ENCODE measurements at places on chromosomes 16 and 17.
A peak's percentile ranks its signal among the peaks of the same experiment; 100 is the strongest.

DNA sequence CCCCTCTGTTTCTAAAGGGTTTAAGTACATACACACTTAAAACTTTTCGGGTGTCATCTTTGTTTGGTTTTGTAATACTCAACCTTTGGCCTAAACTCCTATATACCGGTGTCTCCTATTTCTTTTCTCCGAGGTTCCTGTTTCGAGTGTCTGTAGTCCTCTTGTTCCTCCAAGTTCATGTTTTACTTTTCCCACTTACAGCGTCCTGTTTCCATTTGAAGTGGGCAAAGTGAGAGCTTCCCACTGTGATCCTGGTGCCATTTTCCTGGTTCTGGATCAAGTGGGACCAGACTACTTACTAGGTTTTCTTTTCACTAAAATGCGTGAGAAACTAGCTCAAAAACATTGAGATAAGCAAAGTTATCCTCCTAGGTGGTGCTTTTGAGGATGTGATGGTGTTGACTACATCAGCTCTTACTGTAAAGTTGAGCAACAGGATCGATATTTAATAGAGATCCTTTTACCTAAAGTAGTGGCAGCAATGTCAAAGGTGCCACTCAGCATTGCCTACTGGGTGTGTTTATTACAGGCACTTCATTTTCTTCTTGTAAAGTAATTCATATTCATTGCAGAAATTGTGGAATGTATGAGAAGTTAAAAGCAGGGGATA is 1.3 kb downstream of the PSMD3 start:
- DNase-seq, result no peak

GRCh38 chr17:7314719-7315569 is at the start of gene GPS2:
TSS of gene GPS2 (minus strand) at chr17:7315360. CDS start at chr17:7315052, 308 bp downstream.
- DNase-seq, result peak; percentile 62

DNA sequence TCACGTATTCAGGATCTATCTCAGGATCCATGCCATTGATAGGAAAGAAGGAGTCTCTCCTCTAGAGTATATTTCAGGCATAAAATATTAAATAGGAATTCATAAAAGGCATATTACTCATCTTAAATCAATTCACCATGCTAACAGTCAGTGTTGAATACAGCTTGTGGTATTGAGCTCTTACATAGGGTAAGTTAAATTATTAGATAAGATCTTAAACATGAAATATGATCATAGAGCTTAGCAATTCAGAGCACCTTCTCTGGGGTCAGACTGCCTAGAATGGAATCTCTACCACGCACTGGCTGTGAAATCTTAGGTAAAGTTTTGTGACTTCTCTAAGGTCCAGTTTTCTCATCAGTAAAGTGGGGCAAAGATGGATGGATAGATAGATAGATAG is 20.7 kb downstream of the MARCHF10 start:
- no peak for DNase-seq

DNA sequence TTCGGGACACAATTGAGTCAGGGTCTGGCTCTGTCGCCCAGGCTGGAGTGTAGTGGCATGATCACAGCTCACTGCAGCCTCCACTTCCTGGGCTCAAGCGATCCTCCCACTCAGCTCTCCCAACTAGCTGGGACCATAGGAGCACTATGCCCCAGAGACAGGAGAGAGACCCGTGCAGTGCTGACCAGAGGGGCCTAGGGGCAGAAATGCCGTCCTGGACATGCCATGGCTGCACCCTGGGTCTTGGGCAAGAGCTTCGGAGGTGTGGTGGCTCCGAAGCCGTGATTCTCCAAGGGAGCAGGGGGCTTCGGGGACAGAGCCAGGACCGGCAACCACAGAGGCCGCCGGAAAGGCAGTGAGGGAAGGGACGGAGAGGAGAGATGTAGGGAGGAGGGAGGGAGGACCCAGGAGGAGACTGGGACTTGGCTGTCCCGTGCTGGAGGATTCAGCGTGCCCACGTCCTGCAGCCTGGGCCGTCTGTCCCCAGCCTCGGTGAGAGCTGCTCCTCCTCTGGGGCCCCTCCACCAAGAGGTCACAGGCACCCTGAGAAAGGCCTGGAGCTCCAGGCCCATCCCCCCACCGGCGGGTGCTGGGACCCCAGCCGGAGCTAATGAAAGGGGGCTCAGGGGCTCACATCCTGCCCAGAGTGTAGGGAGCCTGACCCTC is 21.9 kb downstream of the TPSD1 start:
- no peak for DNase-seq

GRCh38 chr17:30573603-30574175 is 96.5 kb downstream of the GOSR1 start:
- no peak for DNase-seq

GRCh38 chr17:82942166-82943130 is 102.6 kb upstream of the ZNF750 start:
- no peak for DNase-seq

GRCh38 chr16:20906341-20907255 is 6.0 kb downstream of the LYRM1 start:
- DNase-seq, result no peak

DNA sequence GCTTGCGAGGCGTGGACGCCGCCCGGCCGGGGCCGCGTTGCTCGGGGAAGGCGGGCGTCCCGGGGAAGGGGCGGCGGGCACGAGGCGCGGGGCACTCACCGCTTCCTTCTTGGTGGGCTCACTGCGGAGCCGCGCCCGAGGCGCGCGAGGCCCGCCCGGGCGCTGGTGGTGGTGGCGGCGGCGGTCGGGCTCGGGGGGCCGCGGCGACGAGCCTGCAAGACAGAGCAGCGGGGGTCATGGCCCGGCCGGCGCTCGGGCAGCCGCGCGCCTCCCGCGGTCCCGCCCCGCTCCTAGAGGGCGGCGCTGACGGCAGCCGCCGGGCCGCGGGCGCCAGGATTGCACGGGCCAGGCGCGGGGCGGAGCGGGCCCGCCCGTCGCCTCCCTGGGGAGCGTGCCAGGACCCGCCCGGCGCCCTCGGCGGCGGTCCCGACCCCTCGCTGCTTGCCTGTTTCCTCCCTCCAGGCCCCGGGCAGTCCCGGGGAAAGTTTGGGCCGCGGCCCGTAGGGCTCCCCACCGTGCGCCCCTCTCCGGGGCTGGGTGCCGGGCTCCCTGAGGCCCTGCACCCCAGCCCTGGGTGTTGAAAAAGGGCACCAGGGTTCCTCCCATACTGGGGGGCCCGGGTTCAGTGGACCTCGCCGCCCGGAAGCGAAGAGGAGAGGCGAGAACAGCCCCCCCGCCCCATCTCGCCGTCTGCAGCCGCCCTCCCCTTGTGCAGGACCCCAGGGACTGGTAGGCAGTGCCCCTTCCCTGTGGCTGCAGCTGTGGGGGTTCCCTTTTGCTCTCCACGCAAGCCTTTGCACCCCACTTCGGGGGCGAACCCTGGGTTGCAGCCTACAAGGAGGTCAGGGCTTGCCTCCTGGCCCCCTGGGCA is at the start of gene C16orf74:
Gene C16orf74, minus strand, starts transcription at position 270 of the 871 bp plus-strand sequence. CDS start 15,879 bp downstream, outside the sequence.
- no peak for DNase-seq

DNA sequence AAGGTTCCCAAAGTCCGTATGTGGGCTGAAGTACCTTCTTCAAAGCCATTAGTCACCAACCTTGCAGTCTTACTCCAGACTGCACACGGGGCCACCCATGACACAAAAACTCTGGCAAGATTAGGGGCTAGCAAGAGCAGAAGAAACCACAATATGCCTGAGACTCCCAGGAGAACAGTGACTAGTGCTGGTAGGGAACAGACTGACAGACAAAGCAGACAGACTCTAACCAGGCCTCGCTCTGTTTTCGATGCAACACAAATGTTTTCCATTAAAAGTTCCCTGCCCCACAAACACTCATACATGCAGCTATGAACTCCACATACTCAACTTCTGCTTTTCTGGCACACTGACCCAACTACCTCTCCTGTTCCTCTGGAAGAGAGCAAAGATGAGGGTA is 102.2 kb downstream of the HIC1 start:
- DNase-seq, result no peak

- DNase-seq, result no peak
Measured at GRCh38 chr16:73214825-73215677, 167.1 kb upstream of the ZFHX3 start.

GRCh38 chr17:42579794-42580551 is 2.4 kb upstream of the PSMC3IP start:
- no peak for DNase-seq

DNA sequence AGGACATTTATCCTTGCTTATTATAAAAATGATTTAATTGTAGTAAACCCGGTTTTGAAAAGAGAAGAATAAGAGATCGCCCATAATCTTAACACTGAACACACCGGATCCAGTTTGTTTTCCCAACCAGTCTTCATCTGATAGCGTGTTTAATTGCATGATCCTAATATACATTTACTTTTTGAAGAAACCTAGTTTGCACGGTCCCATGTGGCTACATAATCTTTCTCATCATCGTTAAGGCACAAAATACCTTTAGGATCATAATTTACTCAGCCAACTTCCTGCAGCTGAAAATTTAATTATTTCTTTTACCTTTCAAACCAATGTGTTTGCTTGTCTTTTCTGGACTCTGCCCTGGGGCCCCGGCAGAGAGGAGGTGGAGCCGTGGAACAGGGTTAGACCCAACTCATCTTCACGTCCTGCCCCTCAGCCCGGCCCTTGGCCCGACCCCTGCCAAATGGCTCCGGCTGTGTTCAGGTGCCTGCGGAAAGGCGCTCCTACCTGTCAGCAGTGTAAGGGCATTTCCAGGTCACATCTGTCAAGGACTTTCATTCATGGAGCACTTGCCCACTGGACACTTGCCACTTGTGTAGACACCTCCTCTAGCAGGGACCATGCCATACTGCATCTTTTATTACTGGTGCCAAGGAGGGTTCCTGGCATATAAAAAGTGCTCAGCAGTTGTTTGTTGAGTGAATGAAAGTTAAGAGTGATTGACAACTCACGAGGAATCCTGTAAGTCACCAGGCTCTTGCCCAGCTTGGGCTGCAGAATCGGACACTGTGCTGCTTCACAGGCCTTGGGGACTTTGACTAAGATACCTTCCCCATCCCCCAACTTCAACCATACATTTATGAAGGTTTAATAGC is 28.6 kb downstream of the SMARCE1 start:
- DNase-seq, result no peak

DNA sequence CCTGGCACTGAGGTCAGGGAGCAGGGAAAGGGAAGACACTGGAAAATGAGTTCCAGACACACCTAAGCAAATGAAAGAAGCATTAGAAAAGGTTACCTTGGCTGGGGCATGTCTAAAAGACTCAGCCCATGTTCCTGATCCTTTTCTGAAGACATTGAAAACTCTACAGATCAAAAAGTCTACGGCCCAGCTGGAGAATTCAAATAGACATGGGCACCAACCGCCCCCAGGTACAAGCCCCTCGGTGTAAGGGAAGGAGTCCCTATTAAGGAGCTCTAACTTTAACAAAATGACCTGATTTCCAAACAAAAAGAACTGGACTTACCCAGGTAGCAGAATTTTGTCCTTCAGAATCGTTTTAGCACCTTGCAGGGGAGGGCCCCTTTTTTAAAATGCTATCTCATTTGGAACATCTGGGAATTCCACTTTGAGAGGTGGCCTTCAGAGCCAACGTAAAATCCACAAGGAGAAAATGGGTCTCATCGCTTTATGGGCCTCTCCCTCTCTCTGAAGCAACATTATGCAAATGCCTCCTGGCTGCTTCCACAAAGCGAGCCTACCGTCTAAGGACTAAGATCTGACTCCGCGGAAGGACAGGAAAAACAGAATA is 43.6 kb upstream of the RBFOX3 start:
- no peak for DNase-seq

DNA sequence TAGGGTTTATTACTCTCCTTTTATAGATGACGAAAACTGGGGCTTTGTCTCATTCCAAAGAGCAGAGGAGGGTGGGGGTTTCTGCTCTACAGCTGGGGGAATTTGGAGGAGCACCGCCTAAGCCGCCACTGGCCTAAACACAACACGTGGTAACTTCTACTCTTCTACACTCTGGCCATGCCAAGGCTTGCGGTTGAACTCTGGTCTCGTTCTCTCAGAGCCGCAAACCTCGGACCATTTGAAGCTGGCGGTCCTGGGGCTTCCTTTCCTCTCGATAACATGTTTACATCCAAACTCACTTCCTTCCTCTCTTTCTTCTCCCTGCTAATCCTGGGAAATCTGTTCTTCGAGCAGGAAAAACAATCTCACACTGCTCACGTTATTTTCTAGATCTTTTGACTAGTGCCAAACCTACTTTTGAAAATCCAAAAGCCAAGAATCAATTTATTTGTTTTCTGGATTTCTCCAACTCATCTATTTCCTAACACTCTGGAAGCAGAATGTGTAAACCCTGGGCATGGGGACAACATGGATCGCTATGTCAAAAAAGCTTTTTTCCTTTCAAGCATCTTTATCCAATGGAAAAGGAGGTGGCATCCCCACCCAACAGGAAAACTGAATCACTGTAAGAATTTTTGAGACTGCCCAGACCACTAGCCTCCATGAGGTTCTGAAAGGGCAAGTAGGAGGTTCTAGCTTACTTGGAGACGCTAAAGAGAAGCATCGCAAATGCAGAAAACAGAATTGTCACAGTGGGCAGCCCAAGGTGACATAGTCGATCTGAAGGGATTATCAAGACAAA is 13.6 kb upstream of the EEF2K start:
- DNase-seq, result no peak

DNA sequence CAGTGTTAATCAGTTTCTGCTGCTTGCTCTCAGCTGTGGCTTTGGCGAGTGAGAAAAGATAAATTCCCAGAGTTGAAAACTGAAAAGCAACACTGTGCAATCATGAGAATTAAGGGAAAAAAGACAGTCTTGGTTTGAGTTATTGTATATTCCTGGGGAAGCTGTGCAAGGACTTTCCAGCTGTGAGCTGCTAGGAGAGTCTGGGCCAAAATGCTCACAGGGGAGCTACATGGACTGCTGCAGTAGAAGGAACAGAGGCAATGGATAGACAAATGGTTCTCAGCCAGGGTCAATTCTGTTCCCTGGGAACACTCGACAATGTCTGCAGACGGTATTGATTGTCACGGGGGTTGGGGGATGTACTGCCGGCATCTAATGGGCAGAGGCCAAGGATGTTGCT is 102.0 kb upstream of the ADAMTS18 start:
- no peak for DNase-seq

GRCh38 chr17:49629447-49629846 is 48.5 kb downstream of the SPOP start:
- DNase-seq, result no peak

- DNase-seq, result no peak
Measured at GRCh38 chr16:56310690-56311089, 114.7 kb downstream of the AMFR start.

DNA sequence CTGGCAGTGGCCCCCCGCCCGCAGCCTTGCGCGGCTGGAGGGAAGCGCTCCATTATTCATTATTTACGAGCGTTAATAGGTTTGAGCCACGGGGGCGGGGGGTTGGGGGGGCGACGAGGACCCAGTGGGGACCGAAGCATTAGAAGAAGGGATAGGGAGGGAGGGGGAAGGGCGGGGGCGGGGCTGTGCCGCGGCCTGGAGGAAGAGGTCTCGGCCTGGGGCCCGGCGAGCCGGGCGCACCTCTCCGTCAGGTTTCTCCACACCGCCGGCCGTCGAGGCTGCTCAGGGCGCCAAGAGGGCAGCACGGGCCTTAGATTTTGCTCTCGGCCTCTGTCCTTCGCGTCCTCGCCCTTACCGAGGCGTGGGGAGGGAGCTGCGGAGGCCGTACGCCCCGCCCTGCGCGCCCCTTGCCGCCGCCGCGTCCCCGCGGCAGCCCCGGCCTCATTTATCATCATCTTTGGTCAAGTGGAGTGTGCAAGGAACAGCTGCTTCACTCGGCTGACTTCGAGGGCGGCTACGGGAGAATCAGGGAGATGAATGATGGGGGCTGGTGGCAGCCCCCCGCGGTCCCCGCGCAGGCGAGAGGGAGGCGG is 54.2 kb downstream of the SREBF1 start:
- no peak for DNase-seq
